ENCODE measurements at places on chromosomes 12 and 14. TPM values are rescaled to one million over a fixed set of nuclear protein-coding genes. Genes with fewer than 3 reads are reported as not detected.

- peak; percentile 85 for DNase-seq
Measured at GRCh38 chr12:115223322-115223721, 539.3 kb upstream of the TBX3 start.

GRCh38 chr12:115872212-115872611, 405.3 kb downstream of the MED13L start:
- no peak for DNase-seq

- DNase-seq = no peak
Measured at GRCh38 chr12:131242741-131243496, 289.2 kb downstream of the ADGRD1 start.

GRCh38 chr12:78210894-78211302, 380.2 kb downstream of the NAV3 start:
- DNase-seq = peak; percentile 93

DNA sequence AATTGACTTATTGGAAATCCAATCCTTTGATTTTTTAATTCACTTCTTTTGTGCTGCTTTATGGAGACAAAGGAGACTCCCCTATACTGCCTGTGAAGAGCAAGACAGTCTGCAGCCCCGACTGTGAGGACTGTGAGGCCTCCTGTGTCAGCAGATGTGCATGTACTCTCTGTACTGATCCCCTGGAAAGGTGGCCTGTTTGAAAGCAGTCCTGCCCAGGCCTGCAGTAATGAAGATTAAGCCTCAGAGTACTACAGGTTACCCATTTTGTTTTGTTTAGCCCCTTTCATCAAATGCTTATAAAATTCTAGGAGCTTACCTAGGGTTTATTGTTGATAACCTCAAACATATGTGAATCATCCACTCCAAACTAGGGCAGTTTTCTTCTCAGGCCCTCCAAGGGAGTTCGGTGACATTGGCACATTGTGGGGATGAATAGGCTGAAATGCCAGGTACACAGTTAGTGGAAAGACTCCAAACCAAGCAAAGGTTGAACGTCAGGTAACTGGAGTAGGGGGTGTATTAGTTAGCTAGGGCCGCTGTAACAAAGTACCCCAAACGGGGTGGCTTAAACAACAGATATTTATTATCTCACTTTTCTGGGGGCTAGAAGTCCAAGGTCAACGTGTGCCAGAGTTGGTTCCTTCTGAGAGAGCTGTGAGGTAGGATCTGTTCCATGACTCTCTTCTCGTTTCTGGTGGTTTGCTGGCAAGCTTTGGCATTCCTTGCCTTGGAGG, 208.7 kb upstream of the BCL2L14 start:
- DNase-seq = no peak

DNA sequence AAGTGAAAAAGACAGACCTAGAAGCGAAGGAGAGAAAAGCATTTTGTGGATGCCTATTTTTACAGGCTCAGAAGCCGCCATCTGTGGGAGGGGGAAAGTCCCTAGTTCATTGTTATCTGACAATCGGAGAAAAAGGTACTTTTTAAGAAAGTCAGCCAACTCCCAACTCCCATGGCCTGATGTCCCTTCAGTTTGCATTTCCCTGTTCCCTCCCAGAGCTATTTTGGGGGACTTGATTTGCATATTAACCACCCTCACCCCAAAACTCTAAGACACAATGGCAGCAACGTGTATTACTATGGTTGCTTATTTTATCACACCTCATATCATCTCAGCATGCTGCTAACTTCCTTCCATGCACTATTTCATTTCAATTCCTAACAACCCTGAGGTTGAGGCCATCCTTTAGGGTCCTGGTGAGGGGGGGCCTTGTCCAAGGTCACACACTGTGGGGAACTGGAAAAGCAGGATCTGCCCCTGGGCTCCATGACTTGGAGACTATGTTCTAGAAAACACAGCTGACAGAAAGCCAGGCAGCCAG, 18.7 kb downstream of the HVCN1 start:
- no peak for DNase-seq

GRCh38 chr12:131561891-131562684, 148.8 kb upstream of the SFSWAP start:
- DNase-seq = no peak

DNA sequence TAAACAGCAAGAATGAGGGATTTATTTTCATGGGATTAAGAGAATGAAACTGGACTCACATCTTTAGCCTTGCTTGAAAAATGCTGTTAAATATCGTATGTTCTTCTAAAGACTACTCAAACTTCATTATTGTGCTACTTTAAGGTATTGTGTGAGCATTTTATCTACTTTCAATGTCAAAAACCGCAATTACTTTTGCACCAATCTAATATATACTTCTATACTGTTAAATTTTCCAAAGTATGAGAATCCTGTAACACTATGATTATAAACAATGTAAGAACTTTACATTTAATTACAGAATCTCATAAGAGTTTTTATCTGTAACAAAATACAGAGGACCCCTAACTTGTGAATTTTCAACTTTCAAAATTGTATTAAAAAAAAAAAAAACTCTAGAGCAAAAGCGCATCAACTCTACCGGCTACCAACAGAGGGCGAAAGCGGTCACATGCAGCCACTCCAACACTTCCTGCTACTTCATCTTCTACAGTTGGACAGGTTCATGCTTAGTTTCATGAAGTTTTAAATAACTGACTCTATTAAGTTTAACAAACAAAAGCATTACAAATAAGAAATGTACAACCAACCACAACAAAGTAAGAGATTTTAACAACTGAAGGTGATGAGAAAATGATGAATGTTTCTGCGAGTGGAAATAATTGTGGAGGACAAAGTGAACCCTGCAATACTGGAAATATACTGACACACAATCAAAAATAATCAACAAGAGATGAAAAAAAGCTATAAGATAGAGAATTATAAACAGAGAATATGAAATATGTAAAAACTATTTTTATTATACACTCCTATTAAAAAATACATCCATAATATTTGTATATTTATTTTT, 210.9 kb downstream of the MED13L start:
- DNase-seq = peak; percentile 56

GRCh38 chr14:63650256-63650952, 8.7 kb upstream of the WDR89 start:
- peak; percentile 43 for DNase-seq

- DNase-seq = no peak
Measured at GRCh38 chr14:39773387-39774126, 341.3 kb upstream of the FBXO33 start.

- peak; percentile 96 for DNase-seq
Measured at GRCh38 chr12:10721651-10722501, 1.2 kb downstream of the YBX3 start.

DNA sequence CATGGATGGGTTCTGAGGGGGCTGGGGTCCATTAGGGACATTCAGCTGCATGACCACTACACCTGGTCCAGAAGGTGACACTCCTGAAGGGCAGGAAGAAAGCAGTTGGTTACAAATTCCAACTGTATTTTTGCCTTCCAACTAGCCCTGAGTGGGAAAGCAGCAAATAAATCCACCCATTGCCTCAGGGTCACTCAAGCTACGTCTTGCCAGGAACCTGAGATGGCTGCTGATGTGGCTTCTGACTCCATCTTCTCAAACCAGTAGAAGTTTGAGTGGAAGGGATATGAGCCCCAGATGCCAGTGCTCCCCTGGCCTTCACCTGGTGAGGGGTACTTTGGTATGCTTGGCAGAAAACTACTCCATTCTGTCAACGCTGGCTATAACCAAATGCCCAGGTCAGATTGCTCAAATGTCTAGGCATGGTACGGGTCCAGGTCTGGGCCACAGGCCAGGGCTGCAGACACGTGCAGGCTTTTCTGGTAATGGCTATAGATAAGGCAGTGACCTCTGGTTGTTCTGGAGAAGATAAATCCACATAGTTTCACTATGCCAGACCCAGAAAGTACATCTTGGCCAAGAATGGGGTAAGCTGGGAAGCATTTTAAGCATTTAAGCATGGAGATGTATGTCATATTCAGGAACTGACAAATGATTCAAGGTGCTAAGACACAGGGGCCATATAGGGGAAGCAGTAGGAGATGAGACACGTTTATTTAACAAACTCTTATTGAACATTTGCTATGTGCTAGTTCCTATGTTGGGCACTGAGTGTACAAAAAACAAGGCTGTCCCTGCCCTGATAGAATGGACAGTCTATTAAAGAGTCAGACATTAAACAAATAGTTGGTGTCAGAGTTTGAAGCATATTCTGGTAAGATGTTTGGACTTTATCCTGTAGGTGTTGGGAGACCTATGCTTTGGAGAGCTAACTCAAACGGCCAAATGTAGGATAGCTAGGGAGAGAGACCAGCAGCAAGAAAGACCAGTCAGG, 8.3 kb upstream of the STAC3 start:
- DNase-seq = peak; percentile 44

MON2 gene
- total RNA-seq = 28.2 TPM

BDKRB2 gene
- total RNA-seq = 43.9 TPM

DNAJC22 gene
- 4.6 TPM for total RNA-seq

ADSS1 gene
- 2.3 TPM for total RNA-seq

TUBA1B gene
- total RNA-seq = 1,258 TPM

FAM90A1 gene
- total RNA-seq = 0.33 TPM

KRT72 gene
- total RNA-seq = not detected

FOXG1 gene
- total RNA-seq = not detected

Measured in fibroblast of lung (primary cell).